ENCODE measurements at places on chromosomes 16 and 17.

- DNase-seq, result no peak
Measured at GRCh38 chr16:64375391-64375980, 746.4 kb downstream of the CDH11 start.

DNA sequence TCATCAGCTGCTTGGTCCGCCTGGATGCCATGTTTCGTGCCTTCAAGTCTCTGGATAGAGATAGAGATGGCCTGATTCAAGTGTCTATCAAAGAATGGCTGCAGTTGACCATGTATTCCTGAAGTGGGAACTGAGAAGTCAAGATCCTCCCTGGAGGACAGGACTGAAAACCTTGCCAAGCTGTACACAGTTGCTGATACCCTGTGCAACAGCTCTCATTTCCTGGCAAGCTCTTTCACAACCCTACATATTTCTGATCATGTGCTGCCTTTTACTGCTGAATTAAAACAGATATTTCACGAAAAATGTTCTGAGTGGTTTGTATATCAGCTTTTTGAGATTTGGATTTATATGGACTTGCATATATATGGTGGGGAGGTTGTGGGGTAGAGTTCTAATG is 898 bp downstream of the CAPNS2 start:
- DNase-seq, result no peak

GRCh38 chr16:13956635-13957196 is 36.8 kb downstream of the ERCC4 start:
- DNase-seq, result no peak

DNA sequence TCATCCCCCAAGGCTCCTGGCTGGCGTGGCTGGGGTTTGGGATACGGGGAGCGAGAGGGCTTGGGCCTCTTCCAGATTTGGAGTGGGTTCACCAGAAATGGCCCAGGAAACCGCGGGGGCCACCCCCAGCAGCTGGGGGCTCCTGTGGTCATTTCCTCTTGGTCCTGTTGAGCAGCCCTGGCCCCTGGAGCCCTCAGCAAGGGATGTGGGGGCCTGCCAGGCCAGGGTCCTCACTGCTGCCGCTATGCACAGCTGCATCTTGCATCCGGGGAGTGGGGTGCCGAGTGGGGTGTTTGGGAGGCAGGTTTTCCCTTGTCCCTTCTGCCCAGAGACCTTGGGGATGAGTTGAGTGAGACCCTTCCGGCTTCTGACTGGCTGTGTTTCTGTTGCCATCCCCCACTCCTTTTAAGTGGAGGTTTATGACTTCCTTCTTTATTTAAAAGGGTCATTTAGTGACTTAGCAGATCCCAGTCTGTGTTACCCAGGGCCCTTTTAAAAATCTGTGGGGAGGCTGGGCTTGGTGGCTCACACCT is 319.8 kb downstream of the SEC14L1 start:
- no peak for DNase-seq

DNA sequence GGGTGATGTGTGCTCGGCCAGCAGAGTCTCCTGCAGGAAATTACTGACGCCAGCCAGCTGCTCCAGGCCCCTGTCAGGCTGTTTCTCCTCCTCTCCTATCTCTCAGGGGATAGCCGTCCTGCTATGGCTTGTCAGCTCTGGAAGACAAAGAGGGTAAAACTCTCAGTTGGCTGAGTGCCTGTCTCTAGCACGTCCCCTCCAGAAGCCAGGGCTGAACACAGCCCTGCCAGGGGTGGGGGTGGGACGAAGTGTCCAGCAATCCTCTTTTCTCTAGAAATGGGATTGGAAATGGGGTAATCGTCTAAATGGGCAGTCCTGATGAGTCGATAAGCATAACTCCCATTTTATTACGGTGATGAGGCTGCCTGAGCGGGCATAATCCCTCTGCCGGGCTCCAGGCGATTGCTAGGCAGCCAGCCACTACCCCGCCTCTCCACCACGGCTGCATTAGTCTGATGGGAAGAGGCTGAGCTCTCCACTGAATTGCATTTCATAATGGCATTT is 89.1 kb upstream of the GNAO1 start:
- no peak for DNase-seq

GRCh38 chr17:7835814-7836595 is 2.0 kb downstream of the KDM6B start:
- peak; percentile 80 for DNase-seq

- DNase-seq, result no peak
Measured at GRCh38 chr16:66845080-66845410, 831 bp downstream of the CA7 start.

DNA sequence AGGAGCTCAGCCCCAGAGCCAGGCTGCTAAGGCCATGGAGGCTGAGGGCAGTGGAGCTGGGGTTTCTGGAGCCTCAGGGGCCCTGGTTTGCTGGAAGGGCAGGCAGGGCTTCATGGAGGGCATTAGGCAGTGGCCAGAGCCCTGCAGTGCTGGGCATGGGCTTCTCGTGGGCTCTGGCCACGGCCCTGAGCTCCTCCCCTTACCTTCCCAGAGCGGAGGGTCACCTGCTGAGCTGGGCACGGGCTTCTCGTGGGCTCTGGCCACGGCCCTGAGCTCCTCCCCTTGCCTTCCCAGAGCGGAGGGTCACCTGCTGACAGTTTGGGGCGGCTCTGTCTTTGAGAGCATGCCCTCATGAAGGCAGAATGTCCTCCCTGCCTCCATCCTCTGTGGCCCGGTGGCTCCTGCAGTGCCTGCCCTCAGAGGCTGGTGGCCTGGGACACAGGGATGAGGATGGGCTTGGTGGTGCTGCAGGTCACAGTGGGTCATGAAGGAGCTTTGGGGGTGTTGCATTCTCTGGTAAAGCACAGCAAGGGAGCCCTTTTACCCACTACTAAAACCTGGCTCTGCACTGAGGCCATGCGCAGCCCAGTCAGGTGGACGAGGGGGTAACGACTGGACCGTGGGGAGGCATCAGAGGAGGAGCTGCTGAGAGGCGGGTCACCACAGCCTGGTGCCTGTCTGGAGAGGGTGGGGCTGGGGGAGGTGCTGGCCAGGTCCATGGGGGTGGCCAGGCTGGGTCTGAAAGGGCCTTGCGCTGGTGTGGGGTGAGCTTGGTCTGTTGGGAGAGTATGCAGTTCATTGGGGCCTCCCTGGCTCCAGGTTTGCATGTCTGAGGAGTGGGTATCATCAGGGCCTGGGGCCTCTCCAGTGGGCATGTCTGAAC is 2.9 kb upstream of the RNPS1 start:
- DNase-seq, result no peak

DNA sequence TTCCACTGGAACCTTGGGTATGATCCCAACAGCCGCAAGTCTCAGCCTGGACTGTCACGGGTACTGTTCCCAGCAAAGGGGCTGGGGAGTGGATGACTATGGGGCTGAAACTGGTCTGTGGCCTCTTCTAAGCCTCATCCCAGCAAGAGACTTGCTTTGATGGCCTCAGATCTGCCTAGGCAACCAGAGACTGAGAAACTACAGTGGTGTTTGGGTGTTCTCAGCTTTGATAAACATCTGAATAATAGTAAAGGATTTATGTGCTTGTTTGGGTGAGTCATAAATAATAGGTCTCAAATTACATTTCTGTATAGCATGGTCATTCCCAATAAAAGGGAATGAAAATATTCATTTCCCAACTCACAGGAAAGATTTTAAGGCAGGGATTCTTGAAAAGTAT is 30.2 kb upstream of the ULK2 start:
- DNase-seq, result no peak

DNA sequence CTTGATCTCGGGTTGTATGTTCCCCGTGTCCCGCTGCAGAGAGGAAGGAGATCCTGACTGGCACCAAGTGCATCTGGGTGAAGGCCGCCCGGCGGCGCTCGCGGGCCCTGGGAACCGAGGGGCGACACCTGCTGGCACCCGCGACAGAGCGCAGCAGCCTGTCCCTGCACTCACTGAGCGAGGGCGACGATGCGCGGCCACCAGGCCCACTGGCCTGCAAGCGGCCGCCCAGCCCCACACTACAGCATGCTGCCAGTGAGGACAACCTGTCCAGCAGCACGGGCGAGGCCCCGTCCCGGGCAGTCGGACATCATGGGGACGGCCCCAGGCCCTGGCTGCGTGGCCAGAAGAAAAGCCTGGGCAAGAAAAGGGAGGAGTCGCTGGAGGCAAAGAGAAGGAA is 7.5 kb downstream of the BTBD17 start:
- peak; percentile 82 for DNase-seq

- DNase-seq, result no peak
Measured at GRCh38 chr16:8632675-8633182, 11.2 kb downstream of the METTL22 start.

- no peak for DNase-seq
Measured at GRCh38 chr17:14355556-14355955, 54.7 kb downstream of the HS3ST3B1 start.

- DNase-seq, result peak; percentile 43
Measured at GRCh38 chr17:82936768-82937171, 96.9 kb upstream of the ZNF750 start.

DNA sequence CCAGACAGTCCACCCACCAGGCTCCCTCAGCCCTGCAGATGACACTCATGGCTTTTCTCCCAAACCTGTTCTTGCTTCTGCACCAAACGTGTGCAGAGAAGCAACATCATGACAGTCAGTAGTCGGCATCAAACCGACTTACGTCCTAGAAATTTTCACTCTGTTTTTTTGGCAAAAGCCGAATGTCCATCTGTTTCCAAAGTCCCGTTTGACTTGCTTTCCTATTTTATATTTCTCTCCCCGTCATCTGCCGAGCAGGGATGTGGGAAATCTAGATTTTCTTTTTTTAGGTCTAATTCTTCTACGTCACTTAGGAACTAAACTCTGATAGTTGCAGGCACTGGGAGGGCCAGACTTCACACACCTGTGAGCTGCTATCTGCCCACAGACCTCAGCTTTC is 104.9 kb downstream of the RMI2 start:
- no peak for DNase-seq

- peak; percentile 81 for DNase-seq
Measured at GRCh38 chr17:64146418-64147109, 16.6 kb upstream of the ERN1 start.

DNA sequence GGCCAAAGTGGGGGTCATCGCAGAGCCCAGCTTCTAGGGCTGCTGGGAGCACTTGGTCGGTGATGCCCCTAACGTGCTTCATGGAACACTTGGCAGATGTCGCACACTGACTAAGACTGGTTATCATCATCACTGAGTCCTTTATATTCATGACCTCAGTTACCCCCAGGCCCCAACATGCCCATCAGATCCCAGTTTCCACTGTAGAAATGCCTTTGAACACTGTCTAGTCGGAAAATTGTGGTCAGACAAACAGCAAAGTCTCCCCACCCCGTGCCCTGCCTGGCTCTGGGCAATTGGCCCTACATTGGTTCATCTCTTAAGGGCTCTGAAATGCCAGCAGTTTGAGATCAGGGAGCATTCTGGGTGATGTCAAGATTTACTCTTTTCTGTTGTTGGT is 51.3 kb downstream of the NKD1 start:
- no peak for DNase-seq

DNA sequence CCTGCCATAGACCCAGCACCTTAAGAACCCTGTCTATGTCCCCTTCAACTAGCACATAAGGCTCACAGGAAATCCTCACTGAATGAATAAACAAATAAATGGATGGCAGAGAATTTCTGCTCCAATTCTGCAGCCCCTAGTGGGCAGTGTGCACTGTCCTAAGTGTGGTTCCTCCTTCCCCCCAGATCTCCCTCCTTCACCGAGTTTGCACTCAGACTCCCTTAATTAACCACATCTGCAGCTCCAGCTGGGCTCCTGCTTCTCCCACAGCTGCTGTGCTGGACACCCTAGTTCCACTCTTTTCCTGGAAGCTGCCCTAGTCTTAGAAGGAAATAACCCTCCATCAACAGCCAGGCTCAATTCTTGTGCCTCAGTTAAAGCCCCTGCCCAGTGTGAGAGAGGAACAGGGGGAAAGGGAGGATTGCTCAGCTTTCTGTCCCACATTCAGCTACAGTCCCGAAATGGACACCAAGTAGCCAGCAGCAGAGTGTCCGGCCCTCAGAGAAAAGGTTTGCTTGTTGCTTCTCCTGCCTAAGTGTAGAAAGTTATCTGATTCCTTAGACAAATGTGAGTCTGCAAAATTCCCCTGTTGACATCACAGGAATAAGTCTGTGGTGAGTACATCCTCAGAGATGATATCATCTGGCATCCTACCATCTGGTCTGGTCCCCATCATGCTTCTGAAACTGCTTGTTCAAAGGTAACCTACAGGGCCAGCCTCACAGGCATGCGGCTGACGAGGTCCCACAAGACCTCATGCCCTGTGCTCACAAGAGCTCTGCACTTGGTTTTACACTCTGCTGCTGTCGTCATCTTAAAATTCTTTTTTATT is 12.3 kb downstream of the LRRC3C start:
- peak; percentile 72 for DNase-seq

DNA sequence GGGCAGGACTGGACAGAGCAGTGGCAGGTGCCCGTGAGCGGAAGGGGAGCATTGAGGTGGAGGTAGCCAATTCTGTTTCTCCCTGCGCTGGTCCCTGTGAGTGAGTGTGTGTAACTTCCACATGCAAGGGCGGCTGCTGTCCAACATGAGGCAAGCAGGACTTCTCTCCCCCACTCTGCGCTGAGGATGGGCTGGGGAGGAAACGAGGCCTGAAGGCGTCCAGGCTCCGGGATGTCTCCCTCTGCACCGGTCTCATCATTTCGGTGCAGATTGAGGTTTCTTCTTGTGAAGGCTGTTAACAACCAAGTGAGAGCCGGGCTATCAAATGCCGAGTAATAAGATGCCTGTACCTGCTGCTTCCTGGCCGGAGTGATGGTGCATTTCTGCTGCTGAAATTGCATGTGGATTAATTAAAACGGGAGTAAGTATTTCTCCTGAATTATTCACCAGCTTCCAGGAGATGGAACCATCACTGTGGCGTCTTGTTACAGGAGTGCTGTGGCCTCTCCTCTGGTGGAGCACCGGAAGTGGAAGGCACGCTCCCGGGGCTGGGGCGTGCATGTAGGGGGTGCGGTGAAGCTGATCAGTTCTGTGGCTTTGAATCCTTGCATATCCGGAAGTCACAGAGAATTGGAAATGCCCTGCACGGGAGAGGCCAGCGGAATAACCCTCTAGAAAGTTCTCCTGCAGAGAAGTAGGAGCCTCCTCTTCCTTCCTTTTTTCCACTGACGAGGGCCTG is 41.7 kb upstream of the MGAT5B start:
- no peak for DNase-seq

- DNase-seq, result no peak
Measured at GRCh38 chr16:86520317-86521210, 10.2 kb downstream of the FOXF1 start.

DNA sequence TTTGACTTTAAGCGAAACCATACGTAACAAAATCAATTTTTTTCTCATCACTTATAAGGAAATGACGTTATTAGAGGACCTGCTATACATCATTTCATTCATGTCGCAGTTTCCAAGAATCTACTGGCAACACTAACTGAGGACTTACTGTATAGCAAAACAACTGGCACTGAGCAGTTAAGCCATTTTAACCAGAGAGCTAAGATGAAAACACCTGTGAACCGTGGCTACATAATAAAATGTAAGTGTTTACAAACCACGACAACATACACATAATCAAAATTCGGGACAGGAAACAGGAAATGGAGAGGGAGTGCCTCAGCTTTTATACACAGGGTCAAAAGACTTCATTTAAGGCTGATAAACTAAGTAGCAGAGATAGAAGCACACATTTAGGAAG is 29.5 kb downstream of the METTL16 start:
- DNase-seq, result no peak

- DNase-seq, result no peak
Measured at GRCh38 chr16:67157892-67158635, 1.6 kb downstream of the TRADD start.

- no peak for DNase-seq
Measured at GRCh38 chr17:4108397-4108796, 34.4 kb downstream of the ZZEF1 start.

- no peak for DNase-seq
Measured at GRCh38 chr17:65931246-65932149, 260.4 kb downstream of the CEP112 start.

- DNase-seq, result no peak
Measured at GRCh38 chr17:78893684-78894083, 9.3 kb downstream of the CEP295NL start.

GRCh38 chr17:50169121-50169764 is 3.4 kb downstream of the SGCA start:
- DNase-seq, result peak; percentile 78

All from activated effector memory CD4-positive, alpha-beta T cell treated with anti-CD3 and anti-CD28 coated beads, Interleukin-2, amount 50 U/mL, for 16 hours (primary cell).